ENCODE measurements at places on chromosomes 4 and X. TPM values are rescaled to one million over a fixed set of nuclear protein-coding genes. Genes with fewer than 3 reads are reported as not detected.

CLDN34 gene
- not detected for total RNA-seq

STOX2 gene
- total RNA-seq: not detected

CCDC160 gene
- total RNA-seq: 19.8 TPM

ALB gene
- not detected for total RNA-seq

GLRA2 gene
- total RNA-seq: not detected

TRIM60 gene
- total RNA-seq: not detected

KDM6A gene
- 9.9 TPM for total RNA-seq

IL3RA gene
- not detected for total RNA-seq

NFXL1 gene
- total RNA-seq: 4.1 TPM

SPIN2B gene
- total RNA-seq: 17.1 TPM

CDS1 gene
- not detected for total RNA-seq

TLR7 gene
- total RNA-seq: not detected

ATOH1 gene
- not detected for total RNA-seq

CLGN gene
- 3.5 TPM for total RNA-seq

GRIPAP1 gene
- total RNA-seq: 22.9 TPM

BEX2 gene
- total RNA-seq: 101 TPM

ADGRG2 gene
- total RNA-seq: not detected

PPEF2 gene
- not detected for total RNA-seq

IL9R gene
- not detected for total RNA-seq

MAGEA1 gene
- total RNA-seq: not detected
